ENCODE measurements at places on chromosomes 1 and 21.

GRCh38 chr1:39635205-39635870, 4.1 kb downstream of the HEYL start:
- no peak for DNase-seq

GRCh38 chr1:100523038-100523652, 14.8 kb upstream of the GPR88 start:
- no peak for DNase-seq

DNA sequence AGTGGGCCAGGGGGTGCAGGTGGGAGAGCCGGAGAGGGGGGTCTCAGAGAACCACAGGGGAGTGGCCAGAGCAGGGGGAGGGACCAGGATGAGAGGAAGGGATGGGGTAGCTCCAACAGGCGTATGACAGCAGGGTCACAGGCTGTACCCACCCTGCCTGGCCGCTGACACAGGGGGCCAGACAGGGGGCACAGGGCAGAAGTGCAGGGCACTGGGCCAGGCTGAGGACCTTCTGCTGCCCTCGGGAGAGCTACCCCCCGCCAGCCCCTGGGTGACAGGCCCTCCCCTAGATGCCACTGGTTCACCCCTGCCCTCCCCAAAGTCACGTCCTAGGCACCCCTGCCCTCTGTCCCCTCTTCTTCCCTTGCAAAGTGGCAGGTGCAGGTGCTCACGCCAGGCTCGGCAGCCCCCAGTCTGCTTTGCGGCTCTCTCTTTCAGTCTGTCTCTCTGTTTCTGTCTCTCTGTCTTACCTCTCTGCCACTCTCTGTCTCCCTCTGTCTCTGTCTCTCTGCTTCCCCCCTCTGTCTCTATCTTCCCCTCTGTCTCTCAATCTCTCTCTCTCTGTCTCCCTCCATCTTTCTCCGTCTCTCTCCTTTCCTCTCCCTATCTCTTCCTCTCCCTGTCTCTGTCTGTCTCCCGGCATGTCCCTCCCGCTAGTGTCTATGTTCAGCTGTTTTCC, 48.5 kb downstream of the WNT9A start:
- DNase-seq: no peak

- no peak for DNase-seq
Observed at GRCh38 chr1:206682111-206682510, 2.6 kb upstream of the MAPKAPK2 start.

- DNase-seq: no peak
Observed at GRCh38 chr1:175734642-175735041, 8.8 kb downstream of the TNR start.
